ENCODE measurements at places on chromosomes 7 and 10.
A peak's percentile ranks its signal among the peaks of the same experiment; 100 is the strongest.

GRCh38 chr7:104412911-104413310 lies 84.5 kb downstream of the LHFPL3 start:
- DNase-seq = no peak

DNA sequence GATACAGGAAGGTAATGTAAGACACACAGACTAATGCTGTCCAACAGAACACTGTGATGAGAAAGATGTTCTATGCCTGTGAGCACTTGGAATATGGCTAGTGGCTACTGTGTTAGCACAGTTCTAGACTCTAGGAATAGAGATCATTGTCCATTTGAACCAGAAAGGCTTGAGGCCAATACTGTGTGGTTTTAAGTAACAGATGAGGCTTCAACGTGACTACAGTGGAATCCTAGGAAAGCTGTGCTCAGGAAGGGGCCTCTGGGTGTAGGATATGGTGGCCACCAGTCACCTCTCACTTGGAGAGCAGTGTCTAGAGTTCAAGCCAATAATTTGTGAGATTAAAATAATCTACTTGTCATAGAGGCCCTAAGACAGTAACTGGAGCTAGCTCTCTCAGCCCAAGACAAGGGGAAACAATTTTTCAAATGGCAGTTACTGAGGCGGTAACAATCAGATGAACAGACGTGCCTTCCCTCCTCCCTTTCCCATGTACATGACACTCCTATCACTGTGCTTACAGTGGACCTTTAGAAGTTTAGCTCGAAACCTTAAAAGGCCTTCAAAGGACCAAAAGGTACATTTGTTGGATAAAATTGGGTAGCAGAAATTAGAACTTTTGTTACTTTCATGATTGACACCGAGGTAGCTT lies 10.2 kb downstream of the ZDHHC16 start:
- no peak for DNase-seq

DNA sequence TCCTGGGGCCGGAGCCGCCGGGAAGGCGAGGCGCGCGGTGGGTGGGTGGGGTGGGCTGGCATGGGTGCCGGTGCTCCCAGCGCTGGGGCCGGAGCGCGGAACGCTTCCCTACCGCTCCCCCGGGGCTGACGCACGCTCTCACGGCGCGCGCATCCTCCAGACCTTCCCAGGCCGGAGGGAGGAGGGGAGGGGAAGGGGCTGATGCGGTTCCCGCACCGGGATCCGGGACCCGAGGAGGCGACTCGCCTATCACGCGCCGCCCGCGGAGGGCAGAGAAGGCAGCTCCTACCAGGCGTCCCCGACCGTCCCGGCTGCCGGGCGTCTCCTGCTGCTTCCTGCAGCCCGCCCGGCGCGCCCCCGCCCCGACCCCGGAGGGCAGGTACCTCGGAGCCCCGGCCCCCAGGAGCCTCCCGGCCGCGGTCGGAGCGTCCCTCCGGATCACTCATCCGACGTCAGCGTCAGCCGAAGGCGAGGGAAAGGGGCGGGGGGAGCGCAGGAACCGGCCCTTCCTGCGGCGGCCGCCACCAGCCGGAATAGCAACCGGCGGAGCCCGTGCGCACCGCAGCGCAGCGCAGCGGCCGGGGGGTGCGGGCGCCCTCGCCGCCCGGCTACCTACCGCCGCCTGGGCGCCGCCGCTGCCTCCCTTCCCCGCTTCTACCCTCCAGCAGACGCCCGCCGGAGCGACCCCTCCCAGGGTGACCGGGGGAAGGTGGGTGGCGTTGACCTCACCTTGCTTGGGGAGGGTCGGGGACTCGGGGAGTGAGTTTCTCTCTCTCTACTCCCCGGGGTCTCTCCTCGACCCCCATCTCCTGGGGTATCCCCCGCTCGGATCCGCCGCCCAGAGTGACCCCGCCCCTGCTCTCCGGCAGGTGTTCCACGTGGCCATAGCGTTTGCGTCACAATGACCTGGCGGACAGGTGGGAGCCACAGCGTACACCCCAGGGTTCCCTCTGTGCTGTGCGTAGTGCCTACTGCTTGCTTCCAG lies at the start of gene ICA1:
TSS of gene ICA1 (minus strand) at position 457 of the 985 bp plus-strand sequence. CDS start 26,241 bp downstream, outside the sequence.
- DNase-seq = peak; percentile 80

DNA sequence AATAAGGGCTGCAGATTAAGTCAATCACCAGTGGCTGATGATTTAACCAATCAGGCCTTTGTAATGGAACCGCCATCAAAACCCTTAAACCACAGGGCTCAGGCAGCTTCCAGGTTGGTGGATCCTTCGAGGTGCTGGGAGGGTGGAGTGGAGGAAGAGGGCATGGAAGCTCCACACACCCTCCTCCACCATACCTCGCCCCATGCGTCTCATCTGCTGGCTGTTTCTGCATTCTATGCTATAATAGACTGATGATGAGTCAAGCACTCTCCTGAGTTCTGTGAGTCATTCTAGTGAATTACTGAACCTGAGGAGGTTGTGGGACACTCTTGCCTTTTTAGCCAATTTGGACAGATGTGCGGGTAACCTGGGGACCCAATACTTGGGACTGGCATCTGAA lies 43.9 kb downstream of the CHST15 start:
- DNase-seq = no peak

DNA sequence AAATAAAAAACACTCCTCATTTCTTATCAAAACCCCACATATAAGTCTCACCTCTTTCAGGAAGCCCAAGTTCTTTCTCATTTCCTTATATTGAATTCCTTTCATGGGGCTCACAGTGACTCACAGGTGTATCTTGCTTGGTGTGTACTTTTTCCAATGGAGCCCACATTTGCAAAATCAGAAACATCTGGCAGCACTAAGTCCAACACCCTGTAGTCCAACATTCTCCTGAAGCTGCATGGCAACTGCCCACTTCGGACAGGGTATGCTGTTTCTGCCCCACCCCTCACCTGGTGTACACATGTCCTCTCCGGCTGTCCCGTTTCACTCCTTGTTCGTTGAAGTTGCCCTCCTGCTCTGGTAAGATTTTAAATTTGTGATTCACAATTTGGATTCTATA lies 544.1 kb downstream of the SORCS3 start:
- no peak for DNase-seq

DNA sequence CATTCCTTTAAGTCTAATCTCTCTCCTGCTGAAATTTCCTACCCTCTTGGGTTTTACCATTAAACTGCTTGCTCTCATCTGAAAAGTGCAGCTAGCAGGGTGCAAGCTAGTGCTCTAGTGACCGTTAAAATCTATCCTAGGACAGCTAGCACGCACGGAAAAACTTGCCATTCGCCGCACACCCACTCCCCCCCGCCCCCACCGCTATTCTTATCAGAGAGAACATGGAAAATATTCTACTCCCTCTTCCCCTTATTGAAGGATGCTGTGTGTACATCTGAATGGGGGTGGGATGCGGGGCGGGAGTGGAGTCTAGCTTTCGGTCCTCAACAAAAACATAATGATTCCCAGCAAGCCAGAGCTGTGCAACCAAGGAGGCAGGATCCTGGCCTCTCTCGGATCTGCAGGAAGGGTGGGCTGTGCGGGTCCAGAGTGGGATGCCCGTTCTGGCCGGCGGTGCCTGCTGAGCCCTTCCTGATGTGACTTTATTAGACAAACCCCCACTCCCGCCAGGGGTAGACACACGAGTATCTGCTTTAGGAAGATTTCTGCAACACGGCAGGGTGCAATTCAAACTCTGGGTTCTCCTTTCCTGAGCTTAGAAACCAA lies 1.1 kb upstream of the ADRA2A start:
- DNase-seq = no peak

DNA sequence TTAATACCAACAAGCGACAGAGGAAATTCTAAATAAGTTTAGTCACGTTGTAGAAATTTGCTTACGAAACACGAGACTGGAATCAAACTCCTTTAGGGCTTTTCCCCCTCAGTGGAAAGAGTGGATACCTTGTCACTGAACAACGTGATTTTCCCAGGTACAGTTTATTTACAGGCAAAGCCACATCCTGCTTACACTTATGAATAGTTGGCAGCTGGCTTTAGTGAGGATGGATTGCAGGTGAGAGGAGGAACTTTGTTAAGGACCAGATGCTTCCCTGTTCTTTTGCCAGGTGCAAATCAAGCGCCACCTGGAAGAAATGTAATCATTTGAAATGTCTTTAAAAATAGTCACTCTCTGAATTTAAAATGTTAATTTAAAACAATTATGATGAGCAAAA lies 282.4 kb downstream of the ADARB2 start:
- DNase-seq = no peak

- DNase-seq = peak; percentile 7
Measured at GRCh38 chr7:95798401-95798930, 26.1 kb downstream of the DYNC1I1 start.

DNA sequence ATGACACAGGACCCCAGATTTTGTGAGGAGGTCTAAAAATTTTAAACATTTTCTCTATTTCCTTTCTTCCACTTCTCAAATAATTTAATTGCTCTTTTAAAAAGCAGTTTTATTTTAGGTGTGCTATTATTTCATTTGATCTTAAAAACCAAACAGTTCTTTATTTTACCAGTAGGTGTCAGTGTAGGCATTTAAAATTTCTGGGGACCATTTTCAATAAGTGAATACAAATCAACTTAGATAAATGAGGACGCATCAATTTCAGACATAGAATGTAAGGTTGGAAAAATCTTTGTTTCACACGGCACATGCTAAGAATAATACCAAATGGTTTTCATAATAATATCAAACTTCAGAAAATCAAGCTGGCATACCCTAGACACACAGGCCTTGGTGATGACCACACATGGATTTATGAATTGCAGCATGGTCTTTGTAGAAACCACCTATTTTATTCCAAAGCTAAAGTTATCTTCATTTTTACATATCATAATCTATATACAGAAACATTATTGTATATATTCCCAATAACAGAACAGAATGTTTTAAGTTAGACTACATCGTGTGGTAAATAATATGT lies 127.6 kb upstream of the SLC26A5 start:
- DNase-seq = no peak

DNA sequence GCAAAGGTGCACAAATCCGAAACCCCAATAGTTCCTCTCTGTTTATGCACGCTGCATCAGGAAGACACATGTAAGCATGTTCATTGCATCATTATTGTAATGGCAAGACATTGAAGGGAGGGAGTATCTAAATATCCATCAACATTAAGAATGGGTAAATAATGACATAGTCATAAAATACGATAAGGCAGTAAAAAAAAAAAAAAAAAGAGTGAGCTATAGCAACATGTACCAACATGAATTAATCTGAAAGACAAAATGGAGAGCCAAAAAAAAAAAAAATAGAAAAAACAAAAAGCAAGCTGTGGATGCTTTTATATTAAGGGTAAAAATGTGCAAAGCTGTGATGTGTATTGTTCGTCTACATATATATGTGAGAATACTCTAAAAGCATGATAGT lies 70.2 kb upstream of the ABLIM1 start:
- DNase-seq = no peak

GRCh38 chr7:41010418-41010817 lies 692.5 kb downstream of the INHBA start:
- no peak for DNase-seq

GRCh38 chr10:110530131-110530831 lies 32.6 kb downstream of the DUSP5 start:
- peak; percentile 69 for DNase-seq

GRCh38 chr10:126065751-126066377 lies 169.5 kb downstream of the FANK1 start:
- DNase-seq = no peak

DNA sequence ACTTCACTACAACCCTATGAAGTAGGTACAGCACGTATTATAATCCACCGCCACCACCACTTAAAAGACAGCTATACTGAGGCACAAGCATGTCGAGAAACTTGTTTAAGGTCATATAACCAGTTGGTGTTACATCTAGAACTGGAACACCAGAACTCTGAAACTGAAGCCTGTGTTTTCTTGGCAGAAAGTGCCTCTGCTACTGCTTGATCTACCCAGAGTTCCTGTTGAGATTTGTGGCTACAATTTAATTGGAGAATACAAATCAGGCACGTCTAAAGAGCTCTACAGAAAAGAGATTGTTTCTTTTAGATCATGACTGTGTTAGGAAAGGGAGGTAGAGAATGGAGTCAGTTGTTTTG lies 4.3 kb upstream of the ADD3 start:
- DNase-seq = peak; percentile 65

GRCh38 chr10:33804584-33804983 lies 470.1 kb upstream of the NRP1 start:
- no peak for DNase-seq
